ENCODE measurements at places on chromosomes 6 and 20. TPM values are rescaled to one million over a fixed set of nuclear protein-coding genes. Genes with fewer than 3 reads are reported as not detected.
A peak's percentile ranks its signal among the peaks of the same experiment; 100 is the strongest.

The DDO gene
- total RNA-seq, result 3.4 TPM

The TMEM74B gene
- 0.38 TPM for total RNA-seq

DNA sequence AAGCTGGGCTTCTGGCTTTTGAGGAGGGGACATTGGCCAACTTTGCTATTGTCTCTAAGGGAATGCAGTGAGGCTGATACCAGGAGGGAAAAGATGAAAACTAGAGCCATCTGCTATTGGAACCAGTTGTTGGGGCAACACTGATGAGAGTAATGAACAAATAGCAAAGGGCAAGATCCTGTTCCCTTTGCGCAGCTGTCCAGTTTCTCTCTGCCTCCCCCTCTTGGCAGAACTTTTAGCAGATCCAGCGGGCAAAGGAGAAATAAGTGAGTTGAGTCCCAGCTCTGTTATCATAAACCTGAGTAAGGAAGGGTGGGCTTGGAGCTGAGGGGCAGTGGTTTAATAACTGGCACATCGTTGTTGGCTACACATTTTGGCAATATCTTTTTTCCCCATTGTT is 126.8 kb downstream of the AKAP7 start:
- DNase-seq, result no peak

DNA sequence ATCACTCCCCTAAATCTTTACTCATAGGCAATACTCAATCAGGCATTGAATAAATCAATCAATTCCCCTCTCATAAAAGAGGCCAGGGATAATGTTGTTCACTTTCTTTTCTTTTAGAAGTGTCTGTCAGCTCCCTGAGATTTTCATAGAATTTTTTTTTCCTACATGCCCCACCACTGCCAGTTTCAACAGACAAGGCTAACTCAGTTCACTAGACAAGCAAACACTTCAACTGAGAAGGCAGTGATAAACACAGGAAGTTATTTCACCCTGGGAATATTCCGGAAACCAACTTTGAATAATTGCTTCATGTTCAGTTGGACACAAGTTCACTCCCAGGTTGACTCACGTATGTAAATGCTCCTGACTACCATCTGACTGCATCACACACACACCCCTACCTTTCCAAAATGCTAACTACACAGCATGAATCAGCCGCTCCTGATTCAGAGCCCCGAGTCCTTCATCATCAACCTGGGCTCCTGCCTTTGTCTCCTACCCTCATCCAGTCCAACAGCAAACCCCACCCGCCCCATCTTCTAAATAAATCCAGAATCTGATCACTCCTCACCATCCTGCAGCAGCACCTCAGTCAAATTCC is 143.9 kb downstream of the BCAS1 start:
- DNase-seq, result peak; percentile 41

DNA sequence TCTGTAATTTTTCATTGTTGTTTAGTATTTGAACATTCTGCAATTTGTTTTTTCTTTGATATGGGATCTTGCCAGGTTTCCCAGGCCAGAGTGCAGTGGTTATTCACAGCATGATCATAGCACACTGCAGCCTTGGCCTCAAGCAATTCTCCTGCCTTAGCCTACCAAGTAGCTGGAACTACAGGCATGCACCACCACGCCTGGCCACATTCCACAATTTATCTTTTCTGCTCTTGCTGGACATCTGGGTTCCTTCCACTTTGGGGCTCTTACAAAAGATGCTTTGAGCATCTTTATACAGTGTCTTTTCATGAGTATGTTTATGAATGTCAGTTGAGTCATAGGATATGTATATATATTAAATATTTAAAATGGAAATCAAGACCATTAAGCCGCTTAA is 42.0 kb downstream of the PGM3 start:
- no peak for DNase-seq

- DNase-seq, result no peak
Measured at GRCh38 chr6:125913864-125914351, 42.7 kb upstream of the HINT3 start.

GRCh38 chr20:18543216-18543615 is 24.0 kb upstream of the SMIM26 start:
- no peak for DNase-seq

GRCh38 chr6:112183271-112183671 is 71.1 kb downstream of the LAMA4 start:
- no peak for DNase-seq

DNA sequence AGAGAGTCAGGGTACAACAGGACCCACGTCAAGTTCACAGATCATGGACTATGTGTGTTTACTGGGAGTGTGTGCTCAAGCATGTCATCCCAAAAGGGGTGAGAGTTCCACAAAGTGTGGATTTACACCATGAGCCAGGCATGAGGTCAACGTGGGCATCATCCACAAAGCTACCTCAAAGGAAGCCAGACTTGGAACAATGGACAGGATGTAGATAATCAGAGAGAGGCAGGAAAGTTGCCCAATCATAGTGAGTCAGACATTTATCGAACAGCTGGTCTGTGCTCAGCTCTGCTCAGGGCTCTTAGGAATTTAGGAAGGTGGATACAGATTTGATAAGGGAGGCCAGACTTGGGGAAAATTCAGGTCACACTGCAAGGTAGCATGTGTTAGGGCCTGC is 317.2 kb upstream of the CDYL start:
- DNase-seq, result no peak

GRCh38 chr20:39829661-39830060 is 859.4 kb downstream of the MAFB start:
- DNase-seq, result no peak

GRCh38 chr20:46703435-46703834 is 6.0 kb upstream of the SLC2A10 start:
- DNase-seq, result no peak

- DNase-seq, result no peak
Measured at GRCh38 chr20:41848180-41848579, 230.0 kb upstream of the CHD6 start.

DNA sequence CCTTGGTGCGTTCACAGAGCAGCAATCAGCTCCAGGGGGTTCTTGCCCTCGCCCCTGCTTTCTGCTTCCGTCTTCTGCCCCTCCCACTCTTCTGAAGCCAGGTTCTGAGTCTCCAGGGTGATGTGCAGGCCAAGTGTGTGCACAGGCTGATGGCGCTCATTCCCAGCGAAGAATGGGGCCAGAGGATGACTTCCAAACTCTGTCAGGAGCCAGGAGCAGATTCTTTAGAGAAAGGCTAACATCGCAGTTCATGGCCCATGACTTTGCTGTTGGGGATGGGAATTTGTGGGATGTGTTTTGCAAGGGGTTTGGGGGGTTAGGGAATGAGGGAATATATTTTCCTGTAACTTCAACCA is 56.1 kb upstream of the CCN6 start:
- no peak for DNase-seq

DNA sequence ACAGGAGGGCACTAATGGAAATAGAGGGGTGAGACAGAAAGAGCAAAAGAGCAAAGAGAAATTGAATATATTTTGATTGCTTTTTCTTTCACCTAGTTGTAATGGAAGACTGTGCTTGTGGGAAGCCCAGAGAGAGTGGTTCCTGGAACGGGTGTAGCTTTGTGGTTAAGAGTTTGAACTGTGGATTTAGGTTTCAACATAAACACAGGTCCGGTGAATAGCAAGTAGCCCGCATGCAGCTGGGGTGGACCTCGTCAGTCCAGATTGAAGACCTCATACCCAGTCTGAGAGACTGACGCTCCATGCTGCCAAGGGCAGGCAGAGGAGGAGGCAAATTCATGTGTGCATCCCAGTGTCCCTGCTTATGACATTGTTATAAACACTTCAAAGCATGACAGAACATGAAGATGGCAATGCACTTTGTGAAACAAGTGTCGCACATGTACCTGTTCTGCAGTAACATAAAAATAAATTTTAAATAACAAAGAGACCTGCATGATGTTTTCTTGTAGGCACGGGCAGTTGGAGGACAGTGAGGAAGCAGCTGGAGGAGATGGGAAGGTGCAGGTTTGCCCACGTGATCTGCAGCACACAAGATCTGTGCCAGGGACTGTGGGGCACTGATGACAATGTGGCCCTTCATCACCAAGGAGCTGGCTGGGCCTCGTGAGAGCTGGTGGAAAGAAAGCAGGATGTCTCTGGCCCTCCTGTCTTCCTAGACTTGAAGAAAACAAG is 220.5 kb upstream of the SSTR4 start:
- no peak for DNase-seq
